GM20000 (cell line): ENCODE measurements at places on chromosomes 7 and 10.

DNA sequence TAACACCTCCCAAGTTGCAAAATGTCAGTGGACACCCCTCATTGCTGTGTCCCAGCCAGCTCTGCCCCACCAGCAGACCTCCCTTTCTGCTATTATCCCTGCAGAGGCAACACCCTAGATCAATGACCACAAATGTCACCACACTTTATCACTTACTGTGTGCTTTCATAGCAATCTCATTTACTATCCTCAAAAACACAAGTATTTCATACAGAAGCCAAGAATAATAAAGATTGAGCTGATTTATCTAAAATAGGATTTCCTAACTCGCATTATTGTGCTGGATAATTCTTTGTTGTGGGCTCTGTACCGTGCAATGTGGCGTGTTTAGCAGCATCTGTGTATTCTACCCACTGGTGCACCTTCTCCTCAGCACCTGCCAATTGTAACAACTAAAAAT, 13.2 kb upstream of the ABCB5 start:
- no peak for DNase-seq

DNA sequence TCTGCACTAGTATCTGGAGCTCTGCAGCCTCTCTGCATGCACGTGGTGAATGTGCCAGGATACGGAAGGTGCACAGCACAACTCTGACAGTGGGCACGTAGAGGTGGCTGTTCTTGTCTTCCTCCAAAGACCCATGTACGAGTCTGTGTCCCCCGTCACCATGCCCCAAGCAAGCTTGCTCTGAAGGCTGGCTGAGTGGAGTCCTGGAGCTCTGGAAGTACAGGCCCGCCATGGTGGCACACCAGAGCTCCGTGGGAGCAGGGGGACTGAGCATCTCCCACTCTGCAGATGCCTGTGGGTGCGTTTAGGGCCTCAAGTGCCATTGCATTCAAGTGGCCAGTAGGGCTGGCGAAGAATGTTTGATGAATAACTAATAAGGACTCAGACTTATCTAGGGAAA, 17.1 kb downstream of the BCCIP start:
- DNase-seq = no peak

- DNase-seq = peak; percentile 15
Measured at GRCh38 chr10:63265222-63265617, 132.1 kb downstream of the NRBF2 start.

- no peak for DNase-seq
Measured at GRCh38 chr10:60806921-60807320, 28.6 kb downstream of the CDK1 start.

DNA sequence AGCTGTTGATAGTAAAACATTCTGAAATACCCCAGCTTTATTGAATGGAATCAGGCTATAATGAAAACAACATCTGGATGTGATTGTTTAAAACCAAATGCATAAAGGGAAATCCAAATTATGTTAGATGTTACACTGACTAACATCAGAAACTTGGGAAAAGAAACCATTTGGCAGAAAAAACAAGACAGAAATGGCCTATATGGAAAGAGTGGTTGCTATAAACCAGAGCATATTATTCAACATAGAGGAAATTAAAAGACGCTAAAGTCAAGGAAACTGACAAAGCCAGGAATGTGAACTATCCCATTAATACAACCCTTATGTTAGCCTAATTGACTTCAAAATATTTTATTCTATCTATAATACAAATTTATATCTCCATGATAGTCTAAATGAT, 53.0 kb upstream of the CABCOCO1 start:
- no peak for DNase-seq

- no peak for DNase-seq
Measured at GRCh38 chr10:42646687-42647640, 8.6 kb upstream of the ZNF33B start.

DNA sequence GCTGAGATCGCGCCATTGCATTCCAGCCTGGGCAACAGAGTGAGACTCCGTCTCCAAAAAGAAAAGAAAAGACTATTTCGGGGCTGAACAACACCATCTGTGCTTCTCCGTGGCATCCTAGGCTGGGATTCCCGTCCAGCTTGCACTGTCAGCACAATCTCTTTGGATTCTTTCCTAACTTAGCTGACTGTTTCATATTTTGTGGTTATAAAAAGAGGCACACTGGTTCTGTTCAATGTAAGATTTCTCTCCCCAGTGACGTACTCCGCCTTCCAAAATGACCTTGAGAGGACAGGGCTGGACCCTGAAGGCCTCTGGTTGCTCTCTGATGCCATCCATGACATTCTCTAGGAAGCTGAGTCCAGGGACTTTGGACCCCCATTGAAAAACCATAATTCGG, 8.8 kb downstream of the ZNHIT1 start:
- no peak for DNase-seq

- no peak for DNase-seq
Measured at GRCh38 chr10:64601298-64601697, 1080.1 kb downstream of the REEP3 start.

GRCh38 chr10:6581778-6582228, 1.7 kb upstream of the PRKCQ start:
- no peak for DNase-seq

DNA sequence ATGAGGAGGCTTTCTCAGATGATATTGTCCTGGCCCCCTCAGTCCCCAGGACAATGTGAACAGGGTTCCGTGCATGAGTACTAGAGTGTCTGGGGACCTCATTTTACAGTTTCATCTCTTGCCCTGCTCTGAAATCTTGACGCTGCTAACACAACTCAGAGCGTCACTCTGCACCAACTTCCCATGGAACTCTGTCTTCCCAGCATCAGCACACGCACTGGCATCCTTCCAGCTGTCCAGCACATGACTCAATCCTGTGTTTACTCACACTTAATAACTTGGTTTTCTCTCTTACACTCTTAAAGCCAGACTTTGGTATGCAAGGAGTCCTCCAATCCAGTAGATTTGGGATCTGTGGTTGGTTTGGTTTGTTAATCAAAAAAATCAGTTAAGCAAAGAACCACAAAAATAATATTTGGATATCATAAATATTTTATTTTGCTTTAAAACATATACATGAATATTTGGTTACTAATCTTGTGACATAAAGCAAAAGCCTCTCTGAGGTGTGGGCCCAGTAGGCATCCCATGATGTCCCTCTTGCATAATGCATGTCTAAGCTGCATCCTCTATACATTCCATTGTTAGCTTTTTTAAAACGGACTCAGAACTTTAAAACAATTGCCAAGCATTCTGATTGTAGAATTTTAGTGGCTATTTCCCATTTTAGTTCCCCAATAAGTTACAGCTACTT, 131.0 kb downstream of the CXCL12 start:
- DNase-seq = no peak

- no peak for DNase-seq
Measured at GRCh38 chr10:24777196-24777595, 53.5 kb upstream of the ARHGAP21 start.

- no peak for DNase-seq
Measured at GRCh38 chr7:102890971-102891692, 21.7 kb upstream of the LRRC17 start.

DNA sequence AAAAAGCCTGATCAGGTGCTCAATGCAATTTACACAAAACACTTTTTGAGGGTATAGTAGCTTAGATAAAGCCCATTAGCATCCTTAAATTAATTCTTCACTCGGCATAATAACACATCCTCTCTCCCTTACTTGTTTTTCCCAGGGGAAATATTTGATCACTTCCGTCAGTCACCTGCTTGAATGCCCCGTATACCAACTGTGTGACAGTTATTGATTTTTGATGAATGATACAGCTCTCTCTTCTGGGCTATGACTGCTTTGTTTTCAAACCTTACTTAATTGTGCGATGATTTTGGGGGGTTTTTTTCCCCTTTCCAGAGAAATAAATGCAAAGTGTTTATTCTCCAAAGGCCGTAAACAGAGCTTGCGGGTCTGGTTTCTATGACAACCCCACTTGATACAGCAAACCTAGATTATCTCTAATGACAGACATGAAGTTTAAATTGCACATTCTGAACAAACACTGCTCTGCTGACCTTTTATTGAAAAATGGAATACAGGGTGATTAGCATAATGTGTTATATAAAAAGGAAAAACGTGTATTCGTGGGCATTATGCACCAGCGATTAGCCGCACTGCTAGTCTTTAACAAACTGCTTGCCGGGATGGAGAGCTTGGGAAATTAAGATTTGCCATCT, 78.4 kb upstream of the NANOS1 start:
- DNase-seq = no peak

GRCh38 chr10:18658271-18659124, 733 bp upstream of the ARL5B start:
- DNase-seq = peak; percentile 16

DNA sequence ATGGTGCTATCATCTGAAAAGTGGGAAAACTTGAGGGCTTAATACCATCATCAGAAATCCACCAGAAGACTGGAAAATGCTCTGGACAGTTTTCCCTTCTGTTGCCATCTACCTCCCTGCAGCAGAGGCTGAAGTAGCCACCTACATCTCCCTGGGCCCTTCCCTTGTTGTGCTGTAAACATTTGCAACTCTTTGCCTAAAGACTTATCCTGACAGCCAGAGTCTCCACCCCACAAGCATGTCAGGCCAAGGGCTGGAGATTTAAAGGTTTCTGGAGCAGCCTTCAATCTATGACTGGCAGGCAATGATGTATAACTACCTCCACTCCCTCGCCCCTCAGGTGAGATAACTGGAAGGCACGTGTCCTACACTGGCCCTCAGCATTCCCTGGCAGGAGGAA, 29.7 kb upstream of the INMT start:
- no peak for DNase-seq

DNA sequence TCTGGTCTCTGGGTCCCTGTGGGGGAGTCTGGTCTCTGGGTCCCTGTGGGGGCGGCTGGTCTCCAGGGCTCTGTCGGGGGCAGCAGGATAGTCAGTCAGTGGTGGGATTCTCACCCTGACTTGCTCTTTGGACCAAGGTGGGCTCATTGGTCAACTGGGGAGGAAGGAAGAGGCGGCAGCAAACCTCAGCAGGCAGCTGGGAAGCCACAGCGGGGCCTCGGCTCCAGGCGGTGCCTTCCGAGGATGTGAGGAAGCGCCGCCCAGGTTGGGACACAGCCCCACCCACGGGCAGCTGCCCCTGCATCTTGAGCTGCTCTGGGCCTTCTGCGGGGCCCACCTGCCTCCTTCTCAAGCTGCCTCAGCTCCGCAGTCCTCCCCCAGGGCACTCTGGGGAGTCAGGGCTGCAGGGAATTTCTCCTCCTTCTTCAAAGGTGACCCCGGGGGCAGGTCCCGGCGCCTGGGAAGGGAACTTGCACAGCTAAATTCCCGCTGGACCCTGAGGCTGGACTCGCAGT, 20.4 kb upstream of the KNDC1 start:
- no peak for DNase-seq

DNA sequence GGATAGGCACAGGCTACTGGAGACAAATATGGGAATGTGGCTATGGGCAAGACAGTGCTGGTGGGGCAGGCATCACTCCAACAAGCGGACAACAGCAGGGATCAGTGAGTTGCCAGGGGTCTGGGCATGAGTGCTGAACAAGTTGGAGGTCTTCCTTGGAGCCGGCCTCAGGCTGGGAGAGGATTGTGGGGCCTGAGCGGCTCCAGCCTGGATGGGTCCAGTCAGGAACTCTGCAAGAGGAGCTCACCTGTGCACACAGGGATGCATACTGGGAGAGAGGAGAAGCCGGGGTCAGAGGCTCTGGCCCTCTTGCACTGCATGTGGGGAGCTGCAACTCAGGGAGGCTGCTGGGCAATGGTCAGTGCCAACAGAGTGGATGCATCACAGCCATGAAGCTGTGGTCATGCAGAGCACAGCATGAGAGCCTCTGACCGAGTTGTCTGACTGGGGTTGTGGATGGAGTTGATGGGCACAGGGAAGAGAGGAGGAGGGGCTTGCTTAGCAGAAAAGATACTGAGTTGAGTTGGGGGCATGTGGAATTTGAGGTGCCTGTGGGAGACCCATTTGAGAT, 204.0 kb upstream of the ZNF32 start:
- no peak for DNase-seq

GRCh38 chr7:120869700-120870099, 11.8 kb upstream of the TSPAN12 start:
- no peak for DNase-seq

GRCh38 chr7:13990319-13990983, 985 bp upstream of the ETV1 start:
- DNase-seq = peak; percentile 18

- DNase-seq = no peak
Measured at GRCh38 chr10:1020460-1020859, 5.2 kb downstream of the IDI2 start.

GRCh38 chr7:128821724-128822123, 8.5 kb upstream of the FLNC start:
- DNase-seq = no peak

- no peak for DNase-seq
Measured at GRCh38 chr10:13291821-13292773, 7.8 kb downstream of the PHYH start.

GRCh38 chr7:39746103-39746819, 122.9 kb downstream of the RALA start:
- peak; percentile 80 for DNase-seq

GRCh38 chr7:92705831-92706230, 115.6 kb upstream of the FAM133B start:
- DNase-seq = no peak

- DNase-seq = no peak
Measured at GRCh38 chr7:28749638-28750037, 208.5 kb downstream of the TRIL start.

- peak; percentile 25 for DNase-seq
Measured at GRCh38 chr7:112422842-112423496, 27.3 kb upstream of the IFRD1 start.

DNA sequence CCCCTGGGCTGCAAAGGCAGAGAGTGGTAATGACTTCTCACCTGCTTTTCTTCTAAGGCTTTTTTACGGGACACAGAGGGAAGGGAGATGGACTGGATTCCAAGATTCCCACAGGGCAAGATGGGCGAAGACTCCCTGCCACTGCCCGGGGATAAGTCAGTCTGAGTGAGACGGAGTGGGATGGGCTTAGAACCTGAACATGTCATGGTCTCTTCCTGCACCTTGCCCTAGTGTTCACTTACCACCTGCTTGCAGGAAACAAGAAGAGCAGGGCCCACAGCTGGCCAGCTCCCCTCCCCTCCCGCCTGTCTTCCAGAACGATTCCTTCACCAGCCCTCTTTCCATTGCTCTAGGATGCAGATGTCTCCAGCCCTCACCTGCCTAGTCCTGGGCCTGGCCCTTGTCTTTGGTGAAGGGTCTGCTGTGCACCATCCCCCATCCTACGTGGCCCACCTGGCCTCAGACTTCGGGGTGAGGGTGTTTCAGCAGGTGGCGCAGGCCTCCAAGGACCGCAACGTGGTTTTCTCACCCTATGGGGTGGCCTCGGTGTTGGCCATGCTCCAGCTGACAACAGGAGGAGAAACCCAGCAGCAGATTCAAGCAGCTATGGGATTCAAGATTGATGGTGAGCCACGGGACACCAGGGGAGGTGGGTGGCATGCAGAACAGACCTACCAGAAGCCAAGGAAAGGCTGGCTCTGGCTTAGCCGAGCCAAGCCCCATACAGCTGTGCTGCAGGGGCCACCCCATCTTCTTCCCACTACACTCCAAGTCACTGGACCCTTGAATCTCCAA, 1.3 kb downstream of the SERPINE1 start:
- DNase-seq = no peak

GRCh38 chr7:156496363-156496769, 144.2 kb upstream of the RNF32 start:
- no peak for DNase-seq

GRCh38 chr7:35424869-35425495, 171.1 kb upstream of the TBX20 start:
- DNase-seq = peak; percentile 81
